ENCODE measurements at places on chromosomes 1 and 21.

DNA sequence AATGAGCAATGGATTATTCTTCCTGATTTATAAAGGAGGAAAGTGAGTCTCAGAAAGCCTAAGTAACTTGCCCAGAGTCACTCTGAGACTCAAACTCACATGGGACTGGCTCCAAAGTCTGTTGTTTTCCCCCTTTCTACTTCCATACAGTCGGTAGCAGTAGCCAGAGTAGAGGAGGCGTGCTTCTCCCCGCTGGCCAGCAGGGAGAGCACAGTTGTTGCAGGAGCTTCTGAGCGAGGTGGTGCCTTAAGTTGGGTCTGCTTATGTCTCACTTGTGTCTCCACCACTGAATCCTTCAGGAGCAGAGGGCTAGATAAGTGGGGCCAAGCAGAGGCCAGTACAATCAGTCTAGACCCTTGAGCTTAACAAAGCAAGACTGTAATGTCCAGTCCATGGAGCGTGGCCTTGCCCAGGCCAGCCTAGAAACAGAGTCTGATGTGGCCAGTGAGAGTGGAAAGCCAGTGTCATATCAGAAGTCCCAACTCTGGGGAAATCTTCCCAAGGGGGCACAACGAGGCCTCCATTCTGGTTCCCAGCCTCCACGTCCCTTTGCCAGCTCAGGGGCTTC lies 181.9 kb downstream of the ZSCAN20 start:
- DNase-seq = no peak

GRCh38 chr1:161511756-161512060 lies 6.5 kb downstream of the FCGR2A start:
- DNase-seq = no peak

DNA sequence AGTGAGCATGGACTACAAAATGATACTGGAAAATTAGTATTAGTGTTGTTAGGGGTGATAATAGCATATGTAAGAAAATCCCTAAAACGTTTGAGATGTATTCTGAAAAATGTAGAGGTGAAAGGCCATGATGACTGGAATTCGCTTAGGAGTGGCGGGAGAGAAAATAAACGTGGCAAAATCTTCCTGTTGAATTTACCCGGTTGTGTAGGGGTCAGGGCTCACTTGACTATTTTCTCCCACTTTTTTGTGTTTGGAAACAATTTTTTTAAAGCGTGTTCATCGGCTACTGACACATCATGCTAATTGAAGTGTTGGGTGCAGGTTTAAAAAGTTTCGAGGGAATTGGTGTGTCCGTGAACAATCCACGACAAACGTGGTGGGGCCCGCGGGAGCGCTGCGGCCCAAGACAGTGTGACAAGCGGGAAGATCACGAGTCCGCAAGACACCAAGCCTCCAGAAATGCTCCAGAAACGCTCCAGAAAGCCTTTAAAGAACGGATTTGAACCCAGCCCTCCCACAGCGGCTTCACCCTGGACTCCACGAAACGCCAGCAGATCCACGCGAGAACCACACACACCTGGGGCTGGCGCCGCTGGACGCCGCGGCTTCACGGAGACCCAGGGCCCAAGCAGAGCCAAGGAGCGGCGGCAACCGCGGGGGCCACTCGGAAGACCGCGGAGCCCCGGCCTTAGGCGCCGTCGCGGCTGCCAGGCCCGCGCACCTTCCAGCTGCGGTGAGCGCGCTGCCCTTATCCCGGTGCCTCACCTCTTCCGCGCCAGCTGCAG lies 573 bp downstream of the PSMG1 start:
- no peak for DNase-seq

- no peak for DNase-seq
These were observed 78.2 kb downstream of the SLC66A1 start for GRCh38 chr1:19390166-19390850.

GRCh38 chr1:244090645-244091044 lies 39.6 kb downstream of the ZBTB18 start:
- no peak for DNase-seq

- no peak for DNase-seq
These were observed 9.3 kb upstream of the TSNAX start for GRCh38 chr1:231519166-231519565.

DNA sequence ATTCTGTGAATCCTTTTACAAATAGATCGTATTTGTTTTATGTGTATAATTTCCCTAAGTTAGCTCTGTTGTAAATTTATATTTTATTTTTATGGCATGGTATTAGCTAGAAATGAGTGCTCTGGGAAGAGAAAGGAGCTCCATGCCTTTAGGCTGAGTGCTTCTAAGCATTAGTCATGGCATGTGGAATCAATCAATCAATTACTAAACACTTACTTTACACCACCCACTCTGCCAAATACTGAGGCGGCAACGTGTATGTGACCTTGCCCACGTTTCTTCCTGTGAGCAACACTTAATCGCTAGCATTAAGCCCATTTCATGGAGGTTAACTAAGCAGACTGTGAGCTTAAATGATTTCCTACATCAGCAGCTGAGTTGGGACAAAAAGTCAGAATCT lies 7.2 kb upstream of the BECN2 start:
- DNase-seq = no peak

- DNase-seq = no peak
These were observed 38.9 kb downstream of the ALG14 start for GRCh38 chr1:95033843-95034242.

- no peak for DNase-seq
These were observed 18.4 kb upstream of the DESI2 start for GRCh38 chr1:244634546-244634945.

DNA sequence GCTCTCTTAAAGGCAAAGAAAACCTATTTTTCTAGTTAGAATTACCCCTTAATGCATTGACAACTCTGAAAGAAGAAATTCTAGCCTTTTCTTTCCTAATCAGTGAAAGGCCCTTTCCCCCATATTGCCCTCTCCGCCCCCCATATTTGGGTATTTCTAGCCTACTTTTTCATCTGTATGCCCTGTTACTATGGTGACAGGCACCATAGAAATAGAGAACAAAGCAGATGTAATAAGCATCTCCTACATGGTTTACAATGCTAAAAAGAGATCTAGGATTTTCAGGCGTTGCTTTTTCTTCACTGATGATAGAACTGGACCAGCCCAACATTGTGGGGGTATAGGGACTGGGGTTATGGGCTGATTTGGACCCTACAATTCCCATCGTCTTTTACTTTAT lies 14.5 kb downstream of the LRRC8B start:
- no peak for DNase-seq

- DNase-seq = no peak
These were observed 183.5 kb downstream of the RUNX1 start for GRCh38 chr21:34865400-34866241.

DNA sequence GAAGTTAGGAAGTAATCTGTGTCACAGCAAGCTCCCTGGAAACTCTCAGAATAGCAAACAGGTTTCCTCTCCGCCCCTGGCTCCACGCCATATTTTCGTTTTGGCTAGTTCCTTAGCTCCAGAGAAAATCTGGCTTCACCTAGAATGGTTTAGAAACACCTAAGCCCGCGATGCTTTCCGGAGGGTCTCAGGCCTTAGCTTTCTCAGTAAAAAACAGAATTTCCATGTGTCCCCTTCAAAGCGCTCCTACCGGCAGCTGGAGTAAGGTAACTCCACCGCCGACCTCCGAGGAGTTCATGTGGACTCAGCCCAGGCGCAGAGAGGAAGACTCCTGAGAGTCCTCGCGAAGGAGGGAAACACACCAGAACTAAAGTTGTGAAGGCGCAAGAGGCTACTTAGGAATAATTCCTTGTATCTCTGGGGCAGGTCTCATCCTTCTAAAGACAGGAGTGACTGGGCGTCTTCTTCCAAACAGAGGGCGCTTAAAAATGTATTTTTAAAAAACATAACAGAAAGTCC lies 406 bp downstream of the KIAA0040 start:
- DNase-seq = peak; percentile 49

DNA sequence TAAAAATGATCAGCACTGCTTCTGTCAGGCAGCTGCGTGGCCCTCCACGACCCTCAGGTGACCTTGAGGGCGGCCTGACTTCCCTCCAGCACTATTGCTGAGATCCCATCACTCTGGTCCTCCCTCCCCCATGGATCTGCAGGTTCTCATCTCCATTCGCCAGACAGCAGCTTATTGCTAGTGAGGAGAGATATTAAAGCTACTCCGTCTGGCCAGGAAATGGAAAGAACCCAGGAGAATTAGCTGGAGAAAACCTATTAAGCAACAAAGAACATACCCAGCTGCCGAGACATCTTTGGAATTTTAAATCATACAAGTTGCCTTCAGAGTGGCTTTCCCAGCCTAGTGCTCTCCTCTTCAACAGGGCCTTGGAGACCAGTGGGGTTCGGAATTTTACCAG lies 25.7 kb upstream of the KCNN3 start:
- DNase-seq = no peak

- DNase-seq = no peak
These were observed 1.1 kb upstream of the KCNJ15 start for GRCh38 chr21:38255571-38256117.

GRCh38 chr1:96409689-96410088 lies 311.9 kb upstream of the PTBP2 start:
- DNase-seq = no peak

DNA sequence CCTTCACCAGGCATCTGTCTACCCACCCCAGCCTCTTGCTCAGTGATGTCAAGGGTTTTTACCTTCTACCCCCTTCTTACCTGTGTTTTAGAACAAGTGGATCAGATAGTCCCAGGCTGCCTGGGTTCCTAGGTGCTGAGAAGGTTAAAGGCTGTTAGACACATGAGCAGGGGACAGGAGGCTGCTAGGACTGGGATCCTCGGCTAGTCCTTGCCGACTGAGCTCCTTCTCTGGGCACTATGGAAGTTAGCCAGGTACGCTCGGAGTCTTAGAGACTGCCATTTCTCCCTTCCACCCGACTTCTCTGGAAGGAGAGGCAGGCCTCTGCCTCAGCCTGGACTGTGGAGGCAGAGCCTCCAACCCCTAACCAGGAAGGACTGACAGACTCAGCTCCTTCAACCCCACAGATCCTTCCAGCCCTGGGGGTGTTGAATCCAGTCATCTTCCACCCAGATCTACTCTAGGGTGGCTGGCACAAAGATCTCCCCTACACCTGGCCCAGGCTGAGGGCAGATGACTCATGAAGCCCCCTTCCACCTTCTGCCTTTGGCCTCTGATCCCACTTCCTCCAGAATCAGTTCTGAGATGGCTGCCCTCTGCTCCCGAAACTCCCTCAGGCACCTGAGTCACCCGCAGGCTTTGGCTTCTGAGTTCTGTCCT lies at the start of gene DYNLT4:
TSS of gene DYNLT4 (minus strand) at position 648 of the 660 bp plus-strand sequence. CDS start 683 bp downstream, outside the sequence.
- peak; percentile 32 for DNase-seq

GRCh38 chr1:198655459-198656121 lies 16.8 kb downstream of the PTPRC start:
- DNase-seq = no peak

DNA sequence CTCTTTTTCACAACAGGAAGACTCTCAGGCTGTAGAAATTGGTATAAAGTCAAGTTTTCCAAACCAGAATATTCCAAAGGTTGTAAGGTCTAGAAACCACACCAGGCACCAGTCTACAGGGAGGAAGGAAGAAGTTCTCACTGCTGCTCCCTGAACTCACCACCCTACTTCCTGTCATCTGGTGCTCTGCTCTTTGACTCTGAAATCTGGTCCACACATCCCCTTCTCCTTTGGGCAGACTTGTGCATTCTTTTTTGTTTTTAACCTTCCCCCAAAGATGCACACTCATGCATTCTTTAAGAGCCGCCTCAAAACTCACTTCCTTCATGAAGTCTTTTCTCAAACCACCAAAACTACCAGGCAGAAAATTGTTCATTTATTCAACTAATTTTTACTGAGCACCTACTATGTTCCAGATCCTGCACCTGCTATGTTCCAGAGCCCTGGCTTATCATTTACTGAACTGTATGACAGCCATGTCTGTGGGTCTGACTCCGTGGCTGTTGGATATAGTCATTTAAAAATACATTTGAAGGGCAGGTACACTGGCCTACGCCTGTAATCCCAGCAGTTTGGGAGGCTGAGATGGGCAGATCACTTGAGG lies 30.1 kb upstream of the EPS15 start:
- DNase-seq = no peak

DNA sequence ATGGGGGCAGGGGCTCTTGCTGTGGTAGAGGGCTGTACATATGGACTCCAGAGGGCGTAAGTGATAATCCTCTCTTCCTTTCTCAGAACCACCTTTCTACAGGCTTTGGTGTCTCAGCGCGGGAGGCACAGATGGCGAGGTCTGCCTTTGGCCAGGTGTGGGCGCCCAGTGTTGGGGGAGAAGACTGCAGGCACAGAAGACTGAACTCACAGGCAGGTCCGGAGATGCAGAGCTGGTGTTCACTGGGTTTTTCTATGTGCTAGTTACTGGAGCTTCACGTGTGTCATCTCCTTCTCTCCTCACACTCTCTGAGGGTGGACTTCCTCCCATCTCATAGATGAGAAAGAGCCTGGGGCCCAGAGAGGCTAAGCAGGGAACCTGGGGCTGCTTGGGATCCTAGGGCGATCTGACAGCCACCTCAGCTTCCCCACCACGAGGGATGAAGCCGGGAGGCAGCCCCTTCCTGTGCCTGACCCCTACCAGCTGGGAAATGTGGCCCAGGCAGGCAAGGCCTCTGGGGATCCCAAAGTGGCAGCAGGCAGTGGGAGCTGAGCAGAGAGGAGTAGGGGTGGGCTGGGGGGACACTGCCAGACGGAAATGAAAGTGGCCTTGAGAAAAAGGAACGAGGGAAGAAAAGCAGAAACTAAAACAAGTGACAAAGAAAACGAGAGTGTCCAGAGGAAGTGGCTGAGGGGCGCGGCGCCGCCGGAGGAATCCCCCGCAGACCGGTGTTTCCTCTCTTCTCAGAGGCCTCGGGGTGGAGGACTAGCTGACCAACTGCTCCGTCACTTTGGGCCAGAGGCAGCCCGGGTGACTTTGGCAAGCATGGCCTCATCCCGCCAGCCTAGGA lies 191.6 kb downstream of the HIVEP3 start:
- peak; percentile 81 for DNase-seq

DNA sequence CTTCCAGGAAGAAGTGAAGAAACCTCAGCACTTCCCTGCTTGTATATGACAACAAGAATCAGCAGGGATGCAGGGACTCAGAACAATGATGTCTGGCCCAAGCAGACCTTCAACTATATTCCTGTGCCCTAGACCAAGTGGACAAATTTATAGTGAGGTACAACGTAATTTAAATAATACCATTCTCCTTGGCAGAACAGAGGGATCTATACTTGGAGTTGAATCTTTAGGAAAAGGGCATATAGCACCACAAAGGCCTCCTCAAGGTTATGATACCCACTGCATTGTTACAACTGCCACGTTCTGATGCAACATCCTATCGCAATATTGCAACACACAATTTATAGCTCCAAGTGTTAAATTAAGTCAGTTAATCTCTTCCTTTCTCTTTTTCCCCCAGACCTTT lies 29.1 kb upstream of the GFI1 start:
- DNase-seq = no peak

GRCh38 chr1:91637539-91637994 lies 136.9 kb downstream of the CDC7 start:
- no peak for DNase-seq

All from tibial artery (tissue), 4 donors.